ENCODE measurements at places on chromosomes 16 and 17. TPM values are rescaled to one million over a fixed set of nuclear protein-coding genes. Genes with fewer than 3 reads are reported as not detected.

IGSF6 gene
- total RNA-seq = 18.6 TPM

DNA sequence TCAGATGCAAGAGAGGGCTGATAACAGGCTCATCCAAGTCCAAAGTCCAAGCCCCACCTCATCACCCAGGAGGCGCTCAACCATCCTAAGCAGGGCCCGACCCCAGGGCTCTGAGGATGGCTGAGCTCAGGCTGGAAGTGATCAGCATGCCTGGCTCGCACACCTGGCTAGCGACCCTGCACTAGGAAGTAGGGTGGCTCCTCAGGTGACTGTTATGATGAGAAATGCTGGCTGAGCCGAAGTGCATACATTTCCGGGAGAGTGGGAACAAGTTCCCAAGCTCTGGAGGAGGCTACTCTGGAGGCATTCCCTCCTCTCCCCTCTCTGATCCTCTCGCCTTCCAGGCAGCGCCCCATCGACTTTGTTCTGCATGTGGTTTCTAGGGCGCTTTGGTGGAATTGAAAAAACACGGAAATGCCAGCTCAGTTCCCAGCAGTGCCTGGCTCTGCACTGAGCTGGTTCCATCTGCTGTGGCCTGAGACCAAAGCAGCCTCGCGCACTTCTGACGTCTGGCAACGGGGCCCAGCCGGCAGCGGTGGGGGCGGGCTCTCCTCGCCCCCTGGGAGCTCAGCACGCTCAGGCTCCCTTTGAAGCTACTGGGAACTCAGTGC, 130.3 kb downstream of the IRF8 start:
- no peak for DNase-seq

DNA sequence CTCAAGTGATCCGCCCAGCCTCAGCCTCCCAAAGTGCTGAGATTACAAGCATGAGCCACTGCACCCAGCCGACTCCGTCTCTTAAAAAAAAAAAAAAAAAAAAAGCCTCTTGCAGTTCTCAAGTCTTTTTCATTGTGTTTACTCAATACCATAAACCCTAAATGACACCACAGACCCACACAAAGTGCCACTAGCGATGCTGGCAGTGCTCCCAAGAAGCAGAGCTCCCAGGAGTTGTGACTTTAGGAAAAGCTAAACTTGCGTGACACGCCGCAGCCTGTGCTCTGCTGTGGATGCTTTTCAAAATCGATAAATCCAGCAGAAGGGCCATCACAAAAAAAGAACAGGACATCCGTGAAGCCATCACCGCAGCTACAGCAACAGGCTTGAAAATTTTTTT, 114.7 kb downstream of the ANKRD11 start:
- DNase-seq = no peak

GRCh38 chr17:66222798-66223350, 6.3 kb downstream of the APOH start:
- no peak for DNase-seq

PRSS27 gene
- 1.1 TPM for total RNA-seq

- DNase-seq = no peak
Observed at GRCh38 chr16:2009791-2010510, at the start of gene ZNF598. Gene ZNF598, minus strand, starts transcription at chr16:2009821.
